ENCODE measurements at places on chromosomes 7 and 10.

DNA sequence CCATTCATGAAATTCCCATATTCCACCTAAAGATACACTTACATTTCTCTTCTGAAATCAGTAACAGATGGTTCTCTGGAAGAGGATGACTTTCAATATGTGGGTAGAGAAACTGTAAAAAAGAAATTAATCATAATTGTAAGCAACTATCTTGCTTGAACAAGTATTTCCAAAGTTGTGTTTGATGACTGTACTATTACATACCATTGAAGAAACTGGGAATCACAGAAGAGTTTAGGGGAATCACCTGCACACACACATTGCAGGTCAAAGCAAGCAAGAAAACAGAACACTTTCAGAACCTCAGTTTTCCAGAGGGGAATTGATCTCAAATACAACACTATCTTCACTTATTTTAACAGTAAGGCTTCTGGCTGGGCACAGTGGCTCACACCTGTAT lies 33.6 kb downstream of the GSAP start:
- DNase-seq: no peak

- no peak for DNase-seq
Measured at GRCh38 chr10:78648256-78648860, 420.4 kb upstream of the ZMIZ1 start.

DNA sequence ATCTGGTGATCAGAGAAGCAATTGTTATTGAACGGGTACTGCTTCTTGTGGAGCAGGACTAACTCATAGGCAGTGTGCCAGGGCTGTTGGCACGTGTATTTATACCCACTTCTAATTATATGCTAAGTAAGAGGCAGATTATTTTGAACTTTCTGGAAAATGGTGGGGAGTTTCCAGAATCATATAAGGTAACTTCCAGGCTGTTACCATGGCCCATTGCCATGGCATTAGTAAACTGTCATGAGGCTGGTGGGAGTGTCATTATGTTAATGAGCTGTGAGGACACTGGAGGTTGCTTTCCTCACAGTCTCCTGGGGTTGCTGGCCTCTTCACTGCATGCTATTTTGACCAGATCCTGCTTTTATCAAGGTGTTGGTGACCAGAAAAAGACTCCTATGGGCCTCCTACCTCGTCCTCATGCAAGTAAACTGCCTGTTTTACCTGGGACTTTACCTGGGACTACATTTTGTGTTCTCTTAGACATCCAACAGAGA lies 122.6 kb downstream of the KCND2 start:
- DNase-seq: no peak

DNA sequence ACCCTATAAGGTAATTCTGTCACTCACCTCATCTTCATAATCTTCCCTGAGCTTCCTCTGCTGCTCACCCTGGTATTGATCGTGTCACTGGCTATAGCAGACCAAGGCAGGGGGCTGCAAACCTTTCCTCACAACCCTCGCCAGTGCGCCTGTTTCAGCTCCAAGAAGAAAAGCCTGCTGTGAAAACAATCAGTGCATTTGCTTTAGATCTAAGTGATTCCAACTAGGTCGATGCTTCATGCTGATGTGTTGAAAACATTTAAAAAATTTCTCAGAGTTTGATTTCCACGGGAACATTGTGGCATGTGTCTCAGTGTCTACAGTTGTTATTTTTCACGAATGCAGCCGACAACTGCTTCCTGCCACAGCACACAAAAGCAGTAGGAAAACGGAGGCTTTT lies 27.3 kb downstream of the POU6F2 start:
- DNase-seq: no peak

- DNase-seq: peak; percentile 23
Measured at GRCh38 chr7:149071641-149072437, 18.7 kb downstream of the ZNF786 start.

DNA sequence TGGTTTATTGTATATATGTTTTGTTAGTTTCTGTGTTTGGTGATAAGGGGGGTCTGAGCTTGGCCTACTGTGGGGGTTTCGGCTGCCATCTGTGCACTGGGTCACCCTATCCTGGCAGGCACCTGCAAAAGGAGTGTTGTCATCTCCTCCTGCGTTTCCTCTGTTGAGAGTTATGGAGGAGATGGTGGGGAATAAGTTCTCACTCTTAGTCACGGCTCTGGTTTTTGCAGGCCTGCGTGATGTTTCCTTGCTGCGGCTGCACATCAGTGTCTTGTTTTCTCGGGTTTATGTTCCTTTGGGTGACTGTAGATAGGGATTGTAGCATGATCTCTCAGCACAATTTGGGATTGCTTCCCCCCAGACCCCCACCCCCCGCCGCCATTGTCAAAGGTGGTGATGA lies 36.8 kb downstream of the CCM2 start:
- no peak for DNase-seq

GRCh38 chr7:135001390-135002165 lies 15.3 kb downstream of the AGBL3 start:
- DNase-seq: no peak

GRCh38 chr7:135759532-135759931 lies 10.9 kb upstream of the FAM180A start:
- DNase-seq: no peak

DNA sequence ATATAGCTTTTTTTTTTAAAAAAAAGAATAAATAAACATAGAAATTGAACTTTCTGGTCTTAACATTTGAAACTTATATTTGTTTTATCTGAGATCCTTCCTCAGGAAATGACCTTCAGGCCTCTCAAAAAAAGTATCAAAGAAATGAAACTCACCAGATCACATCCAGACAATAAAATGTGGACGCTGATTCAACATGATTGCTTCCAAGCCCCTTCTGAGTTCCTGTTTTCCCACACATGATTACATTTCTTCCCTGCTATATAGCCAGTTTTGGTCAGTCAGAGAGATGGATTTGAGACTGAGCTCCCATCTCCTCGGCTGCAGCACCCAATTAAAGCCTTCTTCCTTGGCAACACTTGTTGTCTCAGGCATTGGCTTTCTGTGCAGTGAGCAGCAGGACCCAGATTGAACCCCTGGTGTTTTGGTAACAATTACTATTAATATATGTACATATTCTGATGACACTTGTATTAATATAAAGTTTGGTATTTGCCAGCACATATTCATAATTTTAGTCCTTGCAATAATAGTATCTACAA lies 21.8 kb upstream of the SVIL start:
- DNase-seq: no peak

- no peak for DNase-seq
Measured at GRCh38 chr10:122549636-122550035, 10.9 kb upstream of the DMBT1 start.

DNA sequence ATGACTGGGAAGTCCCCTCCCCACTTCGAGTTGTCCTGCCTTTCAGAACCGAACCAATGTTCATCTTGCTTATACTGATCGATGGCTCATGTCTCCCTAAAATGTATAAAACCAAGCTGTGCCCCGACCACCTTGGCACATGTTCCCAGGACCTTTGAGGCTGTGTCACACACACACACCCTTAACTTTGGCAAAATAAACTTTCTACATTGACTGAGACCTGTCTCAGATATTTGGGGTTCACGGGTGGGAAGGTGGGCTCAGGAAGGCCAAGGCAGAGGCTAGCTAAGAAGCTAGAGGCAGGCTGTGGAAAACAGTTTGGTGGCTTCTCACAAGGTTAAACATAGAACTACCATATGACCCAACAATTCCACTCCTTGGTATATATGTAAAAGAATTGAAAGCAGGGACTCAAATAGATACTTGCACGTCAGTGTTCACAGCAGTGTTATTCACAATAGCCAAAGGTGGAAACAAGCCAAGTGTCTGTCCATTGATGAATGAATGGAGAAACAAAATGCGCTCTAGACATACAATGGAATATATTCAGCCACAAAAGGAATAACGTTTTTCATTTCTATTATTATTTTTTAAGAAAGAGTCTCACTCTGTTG lies 15.4 kb downstream of the PRF1 start:
- no peak for DNase-seq

GRCh38 chr7:32335107-32335506 lies 155.1 kb downstream of the LSM5 start:
- DNase-seq: no peak

- no peak for DNase-seq
Measured at GRCh38 chr10:99123336-99123735, 112.3 kb downstream of the HPSE2 start.

- DNase-seq: no peak
Measured at GRCh38 chr7:16655394-16655793, 9.4 kb downstream of the BZW2 start.

- DNase-seq: no peak
Measured at GRCh38 chr10:77408259-77408658, 229.3 kb downstream of the KCNMA1 start.

DNA sequence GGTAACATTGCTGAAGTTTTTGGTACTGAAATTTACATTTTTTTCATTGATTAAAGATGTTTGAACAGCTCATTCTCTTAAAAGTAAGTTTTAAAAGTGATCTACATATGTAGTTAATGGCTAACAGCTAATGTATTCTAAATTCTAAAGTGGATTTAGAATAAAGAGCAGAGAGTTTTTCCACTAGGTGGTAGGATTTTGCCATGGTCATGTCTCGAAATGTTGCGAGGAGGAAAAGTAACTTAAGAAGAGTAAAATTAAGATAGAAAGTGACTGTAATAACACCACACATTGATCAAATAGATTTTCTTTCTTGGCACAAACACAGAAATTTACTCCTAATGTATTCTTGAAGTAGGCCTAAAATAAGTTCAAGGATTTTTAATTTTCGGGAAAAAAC lies 19.8 kb downstream of the LSMEM1 start:
- DNase-seq: no peak

DNA sequence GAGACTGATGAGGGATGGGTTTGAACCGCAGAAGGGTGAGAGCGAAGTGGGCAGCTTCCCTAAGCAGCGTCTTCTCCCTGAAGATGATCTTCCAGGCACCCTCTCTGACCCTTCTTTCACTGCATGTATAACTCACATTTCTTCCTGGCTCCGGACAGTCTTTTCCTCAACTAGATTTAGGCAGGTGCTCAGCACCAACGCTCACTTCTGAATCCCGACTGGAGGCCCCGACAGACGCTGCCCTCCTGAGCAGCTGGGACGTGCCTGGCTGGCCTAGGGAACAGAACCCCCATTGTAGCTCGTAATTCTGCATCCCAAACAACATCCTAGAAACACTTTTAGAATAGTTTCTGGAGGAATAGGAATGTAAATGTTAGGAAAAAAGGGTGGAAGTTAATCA lies 206.6 kb downstream of the DIP2C start:
- DNase-seq: no peak

GRCh38 chr10:70648427-70648826 lies 23.9 kb upstream of the ADAMTS14 start:
- no peak for DNase-seq

- DNase-seq: no peak
Measured at GRCh38 chr10:22606164-22606614, 108.2 kb downstream of the PIP4K2A start.

DNA sequence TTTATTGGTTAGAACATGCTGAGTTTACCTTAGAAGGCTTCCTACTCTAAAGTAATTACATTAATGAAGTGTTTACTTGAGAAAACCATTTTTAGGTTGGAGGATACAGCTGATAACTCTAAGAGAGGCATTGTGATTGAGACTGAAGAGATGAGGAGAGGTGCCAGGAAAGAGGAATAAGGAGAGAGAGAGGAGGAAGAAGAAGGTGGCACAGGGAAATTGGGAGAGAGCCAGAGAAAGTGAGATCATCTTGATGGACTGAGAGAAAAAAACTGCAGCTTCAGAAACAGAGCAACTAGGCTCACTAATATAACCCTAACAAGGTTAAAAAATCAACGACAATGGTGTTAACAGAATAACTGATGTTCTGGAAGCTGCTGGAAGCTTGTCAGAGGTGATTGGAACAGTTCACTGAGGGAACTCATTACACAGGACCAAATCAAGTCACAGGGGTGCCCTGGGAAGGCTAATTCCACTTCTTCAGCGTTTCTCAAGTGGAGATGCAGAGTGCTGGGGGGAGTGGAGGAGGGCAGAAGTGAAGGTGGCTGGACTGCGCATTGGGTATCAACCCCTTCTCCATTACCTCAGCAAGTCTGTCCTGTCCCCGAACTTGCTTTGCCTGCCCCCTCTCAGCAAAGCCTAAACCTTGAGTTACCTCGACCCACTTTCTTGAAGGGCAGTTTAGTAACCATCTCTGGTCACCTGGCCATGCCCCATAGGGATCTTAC lies 6.9 kb upstream of the SORBS1 start:
- no peak for DNase-seq

- DNase-seq: no peak
Measured at GRCh38 chr7:25940086-25940906, 211.7 kb upstream of the NFE2L3 start.

GRCh38 chr7:128417071-128417470 lies 7.3 kb upstream of the IMPDH1 start:
- no peak for DNase-seq

- no peak for DNase-seq
Measured at GRCh38 chr7:36165059-36165458, 12.0 kb downstream of the EEPD1 start.

GRCh38 chr7:93622036-93623033 lies 47.8 kb upstream of the CALCR start:
- no peak for DNase-seq

DNA sequence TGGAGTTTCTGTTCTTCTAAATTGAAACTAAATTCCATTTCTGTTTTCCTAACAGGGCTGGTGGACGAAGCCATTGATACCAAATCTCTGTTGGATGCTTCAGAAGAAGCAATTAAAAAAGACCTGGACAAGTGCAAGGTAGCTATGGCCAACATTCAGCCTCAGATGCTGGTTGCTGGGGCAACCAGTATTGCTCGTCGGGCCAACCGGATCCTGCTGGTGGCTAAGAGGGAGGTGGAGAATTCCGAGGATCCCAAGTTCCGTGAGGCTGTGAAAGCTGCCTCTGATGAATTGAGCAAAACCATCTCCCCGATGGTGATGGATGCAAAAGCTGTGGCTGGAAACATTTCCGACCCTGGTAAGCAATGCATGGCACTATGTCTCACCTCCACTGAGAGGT lies 45.6 kb downstream of the AP3M1 start:
- DNase-seq: no peak

GRCh38 chr7:3200504-3200903 lies 100.5 kb upstream of the SDK1 start:
- DNase-seq: no peak

DNA sequence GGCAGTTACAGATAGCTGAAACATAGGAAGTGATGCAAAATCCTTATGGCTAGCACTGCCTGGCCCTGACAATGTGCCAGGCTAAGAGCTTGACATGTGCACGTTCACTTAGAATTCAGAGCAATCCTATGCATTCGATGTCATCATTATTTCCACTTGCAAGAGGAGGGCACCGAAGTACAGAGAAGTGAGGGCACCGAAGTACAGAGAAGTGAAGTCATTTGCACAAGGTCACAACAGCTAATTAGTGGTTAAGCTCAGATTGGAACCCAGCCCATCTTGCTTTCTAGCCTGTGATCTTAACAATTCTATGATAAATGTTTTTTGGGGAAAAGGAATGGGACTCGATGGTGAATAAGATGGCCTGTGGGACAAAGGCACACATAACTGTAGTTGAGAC lies 73.4 kb downstream of the ARHGAP22 start:
- no peak for DNase-seq

GRCh38 chr7:80481196-80481884 lies 30.5 kb downstream of the GNAT3 start:
- no peak for DNase-seq

- DNase-seq: no peak
Measured at GRCh38 chr10:15265558-15265957, 97.1 kb upstream of the NMT2 start.

Data from ovary (tissue), 10 donors.